ENCODE measurements at places on chromosomes 7 and 10.

DNA sequence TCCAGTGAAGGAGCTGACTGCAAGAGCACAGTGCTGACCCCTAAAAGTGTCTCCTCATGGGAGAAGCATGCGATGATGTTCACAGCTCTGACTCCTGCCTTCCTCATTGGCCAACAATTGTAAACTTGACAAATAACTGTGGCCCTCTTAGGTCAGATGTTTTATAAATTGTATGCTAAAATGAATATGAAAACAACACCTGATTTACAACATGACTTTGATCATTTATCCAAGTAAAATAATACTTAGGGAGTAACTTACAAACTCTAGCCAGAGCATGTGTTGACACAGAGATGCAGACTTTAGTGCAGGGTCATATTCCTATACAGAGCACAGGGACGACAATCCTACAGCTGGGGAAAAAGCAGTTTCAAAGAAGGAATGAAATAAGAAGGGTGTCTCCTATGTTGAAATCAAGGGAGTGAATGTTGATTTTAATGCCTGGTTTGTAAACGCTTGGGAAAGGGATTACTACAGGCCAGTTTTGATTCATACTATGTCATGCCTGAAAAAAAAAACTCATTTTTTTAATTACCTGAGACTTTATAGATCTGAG, 391.4 kb upstream of the AKR1E2 start:
- DNase-seq: no peak

DNA sequence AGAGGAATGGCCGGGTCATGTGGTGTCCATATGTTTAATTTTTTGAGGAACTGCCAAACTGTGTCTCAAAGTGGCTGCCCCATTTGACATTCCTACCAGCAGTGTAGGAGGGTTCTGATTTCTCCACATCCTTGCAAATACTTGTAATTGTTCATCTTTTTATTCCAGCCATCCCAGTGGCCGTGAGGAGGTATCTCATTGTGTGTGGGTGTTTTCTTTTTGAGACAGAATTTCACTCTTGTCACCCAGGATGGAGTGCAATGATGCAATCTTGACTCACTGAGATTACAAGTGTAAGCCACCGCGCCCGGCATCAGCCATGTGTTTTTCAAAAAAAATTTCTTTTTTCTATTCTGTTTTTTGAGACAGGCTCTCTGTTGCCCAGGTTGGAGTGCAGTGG, 38.7 kb upstream of the DLG5 start:
- no peak for DNase-seq

GRCh38 chr7:72754312-72754711, 73.7 kb downstream of the TYW1B start:
- DNase-seq: no peak

- no peak for DNase-seq
These were observed 8.6 kb upstream of the GIMAP5 start for GRCh38 chr7:150728609-150729008.

DNA sequence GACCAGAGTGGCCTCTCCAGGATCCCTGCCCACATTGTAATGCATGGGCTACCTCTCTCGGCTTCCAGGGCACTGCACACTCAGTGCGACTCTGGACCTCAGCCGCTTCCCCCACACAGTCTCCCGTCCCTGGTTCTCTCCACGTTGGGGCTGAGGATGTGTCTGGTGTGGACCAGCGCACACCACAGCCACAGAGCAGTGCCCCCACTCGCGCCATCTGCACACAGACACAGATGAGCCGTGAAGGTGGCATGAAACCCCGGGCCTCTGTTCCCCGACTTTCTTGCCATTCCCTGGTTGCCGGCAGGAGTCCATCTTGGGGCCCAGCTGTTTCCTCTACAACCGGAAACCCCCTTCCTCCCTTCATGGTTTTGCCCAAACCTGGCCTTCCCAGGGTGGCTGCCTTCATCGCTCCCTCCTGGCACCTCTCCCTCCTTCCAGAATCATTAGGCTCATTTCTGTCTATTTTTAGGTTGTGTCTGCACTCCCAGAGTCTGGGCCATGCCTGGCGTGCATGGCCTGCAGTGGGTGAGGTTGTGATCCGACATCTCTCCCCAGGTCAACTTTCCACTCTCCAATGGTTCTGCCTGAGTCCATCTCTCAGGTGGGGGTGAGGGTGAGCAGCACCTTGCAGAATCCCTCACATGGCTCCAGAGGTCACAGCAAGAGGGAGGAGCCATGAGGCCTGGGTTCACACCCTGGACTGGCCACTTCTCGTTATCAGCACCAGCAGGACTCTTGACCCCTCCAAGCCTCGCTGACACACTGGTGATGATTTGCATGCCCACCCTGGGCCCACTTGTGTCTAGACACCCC, 10.1 kb downstream of the RASGEF1A start:
- no peak for DNase-seq

- no peak for DNase-seq
These were observed 33.1 kb downstream of the NUB1 start for GRCh38 chr7:151374726-151375125.

GRCh38 chr7:57327081-57327480, 122.9 kb upstream of the ZNF716 start:
- DNase-seq: no peak

DNA sequence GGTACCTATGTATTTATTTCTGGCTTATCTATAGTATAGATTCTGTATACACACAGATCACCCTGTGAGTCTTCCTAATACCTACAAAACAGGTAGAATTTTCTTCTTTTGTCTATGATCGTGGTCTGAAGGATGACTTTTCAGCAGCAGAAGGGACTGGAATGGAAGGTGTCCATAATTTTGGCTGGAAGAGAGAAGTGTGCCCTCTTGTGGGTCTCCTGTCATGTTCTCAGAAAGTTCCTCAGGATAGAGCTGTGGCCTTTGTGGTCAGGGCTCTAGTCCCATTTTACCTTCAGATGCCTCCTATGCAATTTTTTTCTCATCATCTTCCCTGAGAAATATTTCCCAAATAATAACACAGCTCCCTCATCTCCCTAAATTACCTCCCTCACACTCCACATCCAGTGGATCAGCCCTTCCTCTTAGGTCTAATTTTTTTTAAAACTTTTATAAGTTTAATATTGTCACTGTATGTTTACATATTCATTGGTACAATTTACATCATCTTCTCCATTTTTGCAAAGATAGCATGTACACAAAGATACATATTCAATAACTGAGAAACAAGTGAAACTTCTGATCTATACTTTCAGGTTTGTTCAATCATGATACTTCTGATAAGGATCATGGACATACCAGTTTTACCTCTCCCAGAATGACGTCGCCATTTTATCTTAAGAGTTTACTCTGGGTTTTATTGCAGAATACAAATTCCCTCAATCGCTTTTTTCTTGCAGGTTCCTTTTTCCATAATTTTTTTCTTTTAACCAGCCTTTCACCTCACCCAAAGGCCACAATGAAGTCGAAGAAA, 112.7 kb downstream of the REEP3 start:
- DNase-seq: no peak

DNA sequence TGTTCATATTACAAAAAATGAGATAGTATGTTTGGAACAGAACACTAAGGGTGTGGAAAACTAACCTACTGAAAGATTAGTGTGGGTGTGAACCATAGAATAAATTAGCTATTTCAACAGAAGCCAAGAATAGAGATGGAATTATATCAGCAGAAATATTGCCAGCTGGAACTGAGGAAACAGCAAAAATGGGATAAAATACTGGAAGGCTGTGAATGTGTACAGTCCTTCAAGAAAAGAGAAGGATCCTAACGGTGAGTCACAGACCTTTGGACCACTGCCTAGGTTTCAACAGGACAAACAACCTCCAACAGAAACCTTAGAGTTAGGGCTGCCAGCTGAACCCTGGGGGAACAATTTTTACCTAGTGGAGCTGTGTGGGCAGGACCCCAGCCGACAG, 395.0 kb downstream of the ZWINT start:
- no peak for DNase-seq

DNA sequence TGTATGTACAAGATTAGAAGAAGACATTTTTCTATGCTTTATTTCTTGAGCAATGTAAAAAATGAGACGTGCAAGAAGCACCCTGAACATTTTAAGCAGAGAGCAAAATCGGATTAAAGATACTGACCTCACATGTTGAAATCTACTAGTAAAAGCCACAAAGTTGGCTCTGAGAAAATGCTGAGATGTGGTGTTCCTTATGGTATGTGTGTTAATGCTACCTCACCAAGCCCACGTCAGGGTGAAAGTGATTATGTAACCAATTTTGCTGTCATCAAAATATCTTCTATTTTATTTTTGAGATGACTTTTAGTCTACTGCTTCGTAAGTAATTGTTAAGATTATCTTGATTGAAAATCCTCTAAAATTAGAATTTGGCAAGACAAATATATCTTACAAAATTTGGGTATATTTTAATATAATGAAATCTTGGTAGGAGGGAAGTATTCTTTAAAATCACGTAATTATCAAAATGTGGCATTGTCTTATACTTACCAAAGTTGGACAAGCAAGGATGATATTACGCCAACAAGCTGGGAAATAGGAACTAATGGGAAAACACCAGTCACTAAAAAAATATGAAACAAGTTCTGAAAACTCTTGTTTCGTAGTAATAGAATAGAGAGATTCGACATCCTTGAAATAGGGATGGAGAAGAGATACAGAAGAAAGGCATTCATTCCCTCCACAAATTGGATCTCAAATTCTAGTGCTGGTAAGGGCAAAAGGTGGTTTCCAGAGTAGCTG, 5.8 kb downstream of the ADO start:
- no peak for DNase-seq

DNA sequence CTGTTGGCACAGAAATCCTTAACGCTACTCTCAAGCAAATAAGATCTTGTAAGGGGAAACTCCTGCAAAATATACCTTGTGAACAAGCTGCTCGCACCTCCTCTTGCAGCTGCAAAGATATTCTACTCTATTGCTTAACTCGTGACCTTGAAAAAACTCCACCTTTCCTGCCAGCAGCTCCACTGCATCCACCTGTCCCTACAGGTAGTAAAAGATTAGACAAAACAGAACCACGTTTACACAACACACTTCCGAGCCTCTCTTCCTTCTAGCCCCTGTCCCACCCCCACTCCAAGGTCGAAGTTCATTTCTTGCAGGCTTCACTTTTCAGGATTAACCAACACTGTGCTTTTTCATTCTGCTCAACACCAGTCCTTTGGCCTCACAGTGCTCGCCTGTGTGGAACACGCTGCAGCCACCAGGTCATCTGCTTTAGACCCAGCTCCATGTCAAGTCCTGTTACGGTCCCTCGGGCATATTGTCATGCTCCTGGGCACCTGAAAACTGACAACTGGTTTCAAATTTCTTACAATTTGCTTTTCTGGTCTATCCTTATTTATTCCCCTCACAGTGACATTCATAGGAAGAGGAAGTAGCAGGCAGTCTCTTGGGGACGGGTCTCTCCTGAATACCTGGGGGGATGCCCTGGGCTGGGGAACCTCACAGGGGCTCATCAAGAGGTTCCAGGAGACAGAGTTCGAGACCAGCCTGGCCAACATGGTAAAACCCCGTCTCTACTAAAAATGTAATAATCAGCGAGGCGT, 165.8 kb upstream of the KLF14 start:
- no peak for DNase-seq

- DNase-seq: no peak
These were observed 36.1 kb upstream of the SMNDC1 start for GRCh38 chr10:110340816-110341215.

DNA sequence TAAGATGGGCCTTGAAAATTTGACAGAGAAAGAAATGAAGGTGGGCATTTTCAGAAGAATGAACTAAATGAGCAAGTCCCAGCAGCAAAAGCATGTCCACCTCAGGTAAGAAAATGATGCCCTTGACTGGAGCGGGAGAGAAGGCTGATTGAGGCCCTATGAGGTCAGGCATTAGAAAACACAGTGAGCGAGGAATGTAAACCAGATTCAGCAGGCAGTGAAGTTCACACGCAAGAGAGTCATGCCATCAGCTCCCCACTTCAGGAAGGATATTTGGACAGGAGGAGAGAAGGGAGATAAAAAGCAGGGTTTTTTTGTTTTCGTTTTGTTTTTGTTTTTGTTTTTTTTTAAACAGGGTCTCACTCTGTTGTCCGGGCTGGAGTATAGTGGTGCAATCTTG, 166.4 kb downstream of the PPP1R17 start:
- no peak for DNase-seq

- no peak for DNase-seq
These were observed 86.9 kb upstream of the KCND2 start for GRCh38 chr7:120185940-120186682.

DNA sequence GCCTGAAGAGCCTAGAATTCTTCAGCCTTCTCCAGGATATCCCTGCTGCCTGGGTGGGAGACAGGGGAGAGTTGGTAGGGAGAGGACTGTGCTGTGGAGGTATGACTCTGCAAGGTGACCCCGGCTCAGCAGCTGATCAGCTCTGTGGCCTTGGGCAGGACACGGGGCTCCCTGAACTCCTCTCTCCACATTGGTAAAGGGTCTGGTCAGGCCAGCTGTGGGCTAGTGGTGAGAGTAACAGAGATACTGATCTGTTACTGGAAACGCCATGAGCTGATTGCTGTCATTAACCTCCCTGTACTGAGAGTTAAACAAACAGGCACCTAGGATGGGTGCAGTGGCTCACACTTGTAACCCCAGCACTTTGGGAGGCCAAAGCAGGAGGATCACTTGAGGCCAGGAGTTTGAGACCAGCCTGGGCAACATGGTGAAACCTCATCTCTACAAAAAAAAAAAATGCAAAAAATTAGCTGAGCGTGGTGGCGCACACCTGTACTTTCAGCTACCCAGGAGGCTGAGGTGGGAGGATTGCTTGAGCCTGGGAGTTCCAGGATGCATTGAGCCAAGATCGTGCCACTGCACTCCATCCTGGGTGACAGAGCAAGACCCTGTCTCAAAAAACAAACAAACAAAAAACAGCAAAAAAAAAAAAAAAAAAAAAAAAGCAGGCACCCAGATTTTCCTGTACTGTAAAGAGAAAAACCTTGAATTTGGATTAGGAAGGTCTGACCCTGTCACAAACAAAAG, 151.5 kb downstream of the CUX1 start:
- no peak for DNase-seq
